GM23248 (cell line): ENCODE measurements at places on chromosomes 4 and X. TPM values are rescaled to one million over a fixed set of nuclear protein-coding genes. Genes with fewer than 3 reads are reported as not detected.
A peak's percentile ranks its signal among the peaks of the same experiment; 100 is the strongest.

DNA sequence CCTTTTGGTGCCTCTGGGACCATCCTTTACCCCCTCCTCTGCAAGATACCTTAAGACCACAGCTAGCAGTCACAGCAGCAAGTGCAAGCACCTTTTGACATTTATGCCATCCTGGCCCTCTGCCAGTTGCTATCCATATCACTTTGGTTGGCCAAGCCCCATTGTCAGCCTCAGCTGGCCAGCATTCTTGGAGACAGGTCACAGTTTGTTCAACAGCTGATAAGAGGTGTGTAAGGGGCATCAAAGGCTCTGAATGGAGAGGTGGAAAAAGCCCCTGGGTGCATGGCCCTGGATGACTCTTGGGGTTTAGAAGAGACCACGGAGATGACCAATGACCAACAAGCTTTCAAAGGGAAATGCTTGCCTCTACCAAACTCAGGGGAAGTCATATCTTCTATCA is 133.6 kb upstream of the MAMLD1 start:
- H3K27ac ChIP-seq = no peak overlapping the region
- H3K4me3 ChIP-seq = no peak overlapping the region
- H3K27me3 ChIP-seq = no peaks in the 10 kb centered on the region
- DNase-seq = no peak

GRCh38 chrX:18698737-18699650 is 8.5 kb upstream of the PPEF1 start:
- H3K4me1 ChIP-seq = peaks cover 3% of the 10 kb centered on the region; the same call in 1 of the 2 replicates
- no peak overlapping the region for H3K4me3 ChIP-seq
- H3K36me3 ChIP-seq = no peaks in the 10 kb centered on the region
- DNase-seq = peak; percentile 61

GRCh38 chr4:37562592-37562991 is 123.6 kb downstream of the RELL1 start:
- no peaks in the 10 kb centered on the region for H3K27me3 ChIP-seq
- no peak overlapping the region for H3K27ac ChIP-seq
- no peaks in the 10 kb centered on the region for H3K36me3 ChIP-seq
- DNase-seq = peak; percentile 32
- H3K4me3 ChIP-seq = no peak overlapping the region
- no peaks in the 10 kb centered on the region for H3K4me1 ChIP-seq

- no peaks in the 10 kb centered on the region for H3K36me3 ChIP-seq
- H3K27ac ChIP-seq = peak overlapping the region; percentile 98
- H3K4me3 ChIP-seq = peak overlapping the region; percentile 99
- no peaks in the 10 kb centered on the region for H3K27me3 ChIP-seq
These were observed 1.1 kb downstream of the XIAP start for GRCh38 chrX:123860983-123861382.

GRCh38 chr4:24753519-24753918 is 41.9 kb upstream of the SOD3 start:
- no peaks in the 10 kb centered on the region for H3K27me3 ChIP-seq
- H3K4me1 ChIP-seq = peaks cover 9% of the 10 kb centered on the region
- H3K4me3 ChIP-seq = no peak overlapping the region
- peak; percentile 81 for DNase-seq
- no peaks in the 10 kb centered on the region for H3K36me3 ChIP-seq
- no peak overlapping the region for H3K27ac ChIP-seq

DNA sequence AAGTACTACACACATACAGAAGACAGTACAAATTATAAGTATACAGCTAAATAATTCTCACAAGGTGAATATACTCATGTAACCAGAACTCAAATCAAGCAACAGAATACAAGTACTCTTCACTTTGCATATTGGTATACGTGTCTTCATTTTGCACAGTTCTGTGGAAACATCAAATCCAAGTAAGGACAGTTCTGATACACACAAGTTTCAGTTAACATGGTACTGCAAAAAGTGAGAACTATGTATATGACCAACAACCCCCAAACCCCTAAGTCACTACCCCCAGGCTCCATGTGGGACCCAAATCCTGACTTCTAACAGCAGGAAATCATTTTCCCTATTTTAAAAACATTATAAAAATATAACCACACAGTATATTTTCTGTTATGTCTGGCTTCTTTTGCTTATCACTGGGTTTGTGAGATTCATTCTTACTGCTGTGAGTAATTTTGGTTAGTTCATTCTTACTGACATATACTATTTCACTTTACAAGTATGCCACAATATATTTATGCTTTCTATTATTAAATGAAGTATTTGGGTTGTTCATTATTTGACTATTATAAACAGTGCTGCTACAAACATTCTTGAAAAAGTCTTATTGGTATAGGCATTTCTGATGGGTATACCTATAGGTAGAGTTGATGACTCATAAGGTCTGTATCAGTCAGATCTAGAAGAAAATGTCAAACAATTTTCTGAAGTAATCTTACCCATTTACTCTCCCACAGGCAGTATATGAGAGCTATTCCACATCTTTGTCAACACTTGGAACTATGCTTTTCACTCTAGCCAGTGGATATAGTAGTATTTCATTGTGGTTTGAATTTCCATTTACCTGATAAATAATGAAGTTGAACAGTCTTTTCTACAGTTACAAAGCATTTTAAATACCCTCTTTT is 47.0 kb downstream of the SCLT1 start:
- H3K36me3 ChIP-seq = no peaks in the 10 kb centered on the region

DNA sequence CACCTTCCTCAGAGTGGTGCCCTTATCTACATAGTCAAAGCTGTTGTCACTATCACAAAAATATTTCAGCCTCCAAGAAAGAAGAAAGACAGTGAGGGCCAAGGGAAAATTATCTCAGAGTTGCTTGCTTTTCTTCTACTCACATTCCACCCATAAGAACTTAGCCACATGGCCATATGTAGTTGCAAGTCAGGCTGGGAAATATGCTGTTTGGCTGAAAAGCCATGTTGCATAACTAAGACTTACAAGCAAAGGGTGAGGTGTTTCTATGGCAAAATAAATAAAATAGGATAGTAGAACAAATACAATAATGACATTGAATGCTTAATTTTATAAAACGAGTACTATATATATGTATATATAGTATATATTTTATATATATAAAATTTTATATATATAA is 365.9 kb upstream of the PABPC4L start:
- H3K36me3 ChIP-seq = no peaks in the 10 kb centered on the region
- no peak overlapping the region for H3K27ac ChIP-seq

DNA sequence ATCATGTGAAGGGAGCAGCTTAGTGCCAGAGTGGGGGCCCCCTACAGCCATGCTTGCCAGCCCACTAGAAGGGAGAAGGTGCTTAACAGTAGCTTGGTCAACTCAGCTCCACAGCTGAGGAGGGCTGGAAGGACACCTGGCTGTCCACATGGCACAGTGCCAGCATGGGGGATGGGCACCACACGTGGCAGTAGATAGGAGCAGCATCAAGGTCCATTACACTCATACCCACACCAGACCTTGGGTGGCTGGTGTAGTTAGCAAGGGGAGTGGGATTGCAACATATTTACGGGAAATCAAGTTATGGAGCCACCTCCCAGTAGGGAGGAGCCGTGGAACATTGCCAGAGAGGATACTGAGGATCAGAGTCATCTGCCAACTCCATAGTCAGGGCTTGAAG is 37.9 kb upstream of the SLC4A4 start:
- peaks cover 24% of the 10 kb centered on the region for H3K4me1 ChIP-seq
- no peaks in the 10 kb centered on the region for H3K36me3 ChIP-seq
- no peak for DNase-seq
- H3K27ac ChIP-seq = no peak overlapping the region
- H3K27me3 ChIP-seq = no peaks in the 10 kb centered on the region

DNA sequence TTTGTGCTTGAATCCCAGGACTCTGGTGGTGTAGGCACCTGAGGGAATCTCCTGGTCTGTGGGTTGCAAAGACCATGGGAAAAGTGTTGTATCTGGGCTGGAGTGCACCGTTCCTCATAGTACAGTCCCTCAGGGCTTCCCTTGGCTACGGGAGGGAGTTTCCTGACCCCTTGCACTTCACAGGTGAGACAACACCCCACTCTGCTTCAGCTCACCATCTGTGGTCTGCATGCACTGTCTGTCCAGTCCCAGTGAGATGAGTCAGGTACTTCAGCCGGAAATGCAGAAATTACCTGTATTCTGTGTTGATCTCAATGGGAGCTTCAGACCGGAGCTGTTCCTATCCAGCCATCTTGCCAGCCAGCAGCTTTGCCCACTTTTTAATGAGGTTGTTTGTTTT is 353.0 kb upstream of the IRS4 start:
- no peaks in the 10 kb centered on the region for H3K36me3 ChIP-seq
- no peak overlapping the region for H3K27ac ChIP-seq
- no peak overlapping the region for H3K4me3 ChIP-seq
- no peaks in the 10 kb centered on the region for H3K27me3 ChIP-seq
- no peaks in the 10 kb centered on the region for H3K4me1 ChIP-seq

The TSPAN7 gene
- total RNA-seq = not detected in 2 replicates

The NEUROG2 gene
- total RNA-seq = not detected in 2 replicates

The PGAM4 gene
- not detected in 2 replicates for total RNA-seq

The KDM6A gene
- 12.0 and 31.2 TPM in 2 replicates for total RNA-seq

The BMP15 gene
- not detected in 2 replicates for total RNA-seq
